ENCODE measurements at places on chromosomes 7 and 10.

DNA sequence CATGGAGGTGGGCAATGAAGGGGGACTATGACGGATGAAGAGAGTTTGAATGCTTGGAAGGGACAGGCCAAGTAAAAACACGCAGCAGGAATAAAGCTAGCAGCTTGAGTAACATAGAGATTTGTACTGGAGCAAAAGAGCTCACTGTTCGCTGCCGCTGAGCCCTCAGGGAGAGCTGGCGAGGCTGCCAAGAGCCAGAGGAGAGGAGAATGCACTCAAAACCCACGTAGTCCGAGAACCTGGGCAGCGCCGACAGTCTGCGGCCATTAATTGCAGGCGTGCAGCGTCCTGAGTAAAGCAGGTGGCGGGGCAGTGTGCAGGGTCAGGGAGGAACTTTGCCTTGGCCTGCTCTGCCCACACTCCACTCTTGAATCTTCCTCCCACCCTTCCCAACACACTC lies 68.2 kb downstream of the SLC37A3 start:
- no peak for DNase-seq

- DNase-seq = no peak
Measured at GRCh38 chr7:4238861-4239260, 443.2 kb upstream of the FOXK1 start.

- no peak for DNase-seq
Measured at GRCh38 chr7:74252893-74253292, 1.3 kb downstream of the RFC2 start.

DNA sequence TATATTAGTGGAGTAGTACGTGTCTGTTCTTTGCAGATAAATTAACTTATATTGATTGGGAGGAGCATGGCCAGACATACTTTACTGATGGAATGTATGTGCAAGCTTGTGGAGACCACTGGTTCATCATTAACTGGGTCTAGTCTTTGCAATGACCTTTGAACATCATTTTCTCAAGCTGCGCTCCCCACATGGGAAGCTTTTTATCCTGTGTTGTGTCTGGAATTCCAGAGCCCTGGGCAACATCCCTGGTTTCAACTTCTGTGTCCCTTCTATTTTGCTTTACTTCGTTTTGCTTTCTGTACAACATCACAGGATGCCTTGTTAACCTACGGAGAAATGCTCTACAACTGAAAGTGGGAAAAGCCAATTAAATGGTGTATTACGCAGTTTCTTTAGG lies 38.3 kb downstream of the MACROH2A2 start:
- no peak for DNase-seq

- DNase-seq = no peak
Measured at GRCh38 chr7:132321387-132321786, 254.9 kb downstream of the PLXNA4 start.

- DNase-seq = no peak
Measured at GRCh38 chr10:132233501-132234085, 46.8 kb downstream of the DPYSL4 start.

- DNase-seq = no peak
Measured at GRCh38 chr10:58830697-58831096, 318.0 kb downstream of the BICC1 start.

- DNase-seq = peak; percentile 0
Measured at GRCh38 chr10:46548498-46549090, 7.9 kb downstream of the GPRIN2 start.

DNA sequence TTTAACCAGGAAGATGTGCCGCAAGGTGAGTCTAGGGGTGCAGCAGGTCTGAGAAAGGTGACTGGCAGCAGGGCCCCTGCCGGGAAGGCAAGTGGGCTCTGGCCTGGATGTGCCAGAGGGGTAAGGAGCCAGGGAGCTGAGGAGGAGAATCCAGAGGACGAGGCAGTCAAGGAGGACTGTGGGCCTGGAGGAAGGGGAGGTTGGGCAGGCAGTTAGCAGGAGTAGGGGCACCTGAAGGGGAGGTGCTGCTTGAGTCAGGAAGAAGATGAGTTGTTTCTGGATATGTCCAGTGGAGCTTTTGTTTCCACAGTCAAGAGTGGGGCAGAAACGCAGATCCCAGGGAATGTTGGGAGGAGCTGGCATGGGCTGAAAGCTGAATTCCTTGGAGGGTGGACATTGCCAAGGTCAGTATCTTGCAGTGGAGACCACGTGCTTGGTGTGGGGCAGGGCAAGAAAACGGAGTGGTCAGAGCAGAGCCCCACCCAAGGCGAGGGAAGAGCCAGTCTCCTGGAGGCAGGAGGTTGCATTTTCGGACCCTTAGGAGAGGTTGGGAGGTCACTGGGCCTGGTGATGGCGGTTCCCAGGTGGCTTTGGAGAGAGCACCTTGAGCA lies 34.0 kb downstream of the MINDY4 start:
- DNase-seq = no peak

GRCh38 chr7:139294951-139295575 lies 46.1 kb upstream of the FMC1 start:
- no peak for DNase-seq

GRCh38 chr7:116780521-116780920 lies 81.9 kb upstream of the CAPZA2 start:
- DNase-seq = no peak

DNA sequence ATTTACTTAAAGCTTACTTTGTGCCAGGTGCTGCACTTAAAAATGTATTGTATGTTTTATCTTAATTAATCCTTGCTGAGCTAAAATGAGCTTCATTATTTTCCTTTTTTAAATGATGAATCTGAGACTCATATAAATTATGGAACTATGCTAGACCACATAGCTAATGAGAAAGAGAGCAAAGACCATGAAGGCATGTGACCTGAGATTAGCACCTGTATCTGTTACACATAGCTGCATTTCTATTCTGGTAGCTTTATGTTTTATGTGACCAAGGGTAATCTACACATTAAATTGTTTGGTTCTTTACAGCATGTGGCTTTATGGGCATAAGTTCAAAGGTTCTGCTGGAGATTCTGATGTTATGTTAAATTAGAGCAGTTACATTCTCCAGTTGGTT lies 839.1 kb upstream of the SORCS1 start:
- DNase-seq = no peak

- no peak for DNase-seq
Measured at GRCh38 chr7:123485187-123485586, 49.2 kb downstream of the IQUB start.

DNA sequence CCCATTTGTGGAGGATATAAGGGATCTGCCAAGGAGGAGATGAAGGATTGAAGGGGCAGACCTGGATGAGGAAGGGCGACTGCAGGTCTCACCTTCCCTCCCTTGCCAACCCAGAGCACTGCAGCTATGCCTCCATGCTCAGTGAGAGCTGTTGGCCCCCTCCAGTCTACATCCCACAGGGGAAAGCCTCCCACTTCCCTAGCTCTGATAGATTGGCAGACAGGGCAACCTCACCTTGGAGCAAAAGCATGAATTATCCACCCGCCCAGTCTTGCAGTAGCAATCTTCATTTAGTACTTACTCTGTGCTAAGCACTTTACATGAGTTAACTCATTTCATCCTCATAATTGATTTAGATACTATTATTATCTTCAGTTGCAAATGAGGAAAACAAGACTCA lies 70.4 kb upstream of the SMNDC1 start:
- no peak for DNase-seq

GRCh38 chr10:42963312-42963711 lies 113.6 kb upstream of the RET start:
- DNase-seq = no peak

DNA sequence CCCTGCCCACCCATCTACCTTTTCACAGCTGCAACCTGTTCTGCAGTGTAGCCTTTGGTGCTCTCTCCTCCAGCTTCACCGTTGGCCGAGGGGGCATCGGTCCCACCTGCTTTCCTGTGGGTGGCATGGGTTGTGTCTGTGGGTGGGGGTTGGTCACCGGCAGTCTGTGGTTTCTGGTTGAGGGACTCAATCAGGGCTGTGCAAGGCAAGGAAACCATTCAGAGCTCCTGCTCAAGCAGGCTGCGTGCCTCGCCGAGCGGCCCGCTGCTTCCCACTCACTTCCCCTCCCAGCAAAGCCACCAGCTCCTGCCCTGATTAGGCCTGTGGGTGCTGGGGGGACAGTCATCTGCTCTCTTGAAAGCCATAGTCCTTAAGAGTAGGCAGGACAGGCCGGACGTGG lies 9.8 kb downstream of the DNAJB12 start:
- no peak for DNase-seq

GRCh38 chr7:37635346-37635745 lies 48.2 kb upstream of the GPR141 start:
- no peak for DNase-seq

GRCh38 chr7:106222545-106222944 lies 62.2 kb downstream of the NAMPT start:
- DNase-seq = no peak

DNA sequence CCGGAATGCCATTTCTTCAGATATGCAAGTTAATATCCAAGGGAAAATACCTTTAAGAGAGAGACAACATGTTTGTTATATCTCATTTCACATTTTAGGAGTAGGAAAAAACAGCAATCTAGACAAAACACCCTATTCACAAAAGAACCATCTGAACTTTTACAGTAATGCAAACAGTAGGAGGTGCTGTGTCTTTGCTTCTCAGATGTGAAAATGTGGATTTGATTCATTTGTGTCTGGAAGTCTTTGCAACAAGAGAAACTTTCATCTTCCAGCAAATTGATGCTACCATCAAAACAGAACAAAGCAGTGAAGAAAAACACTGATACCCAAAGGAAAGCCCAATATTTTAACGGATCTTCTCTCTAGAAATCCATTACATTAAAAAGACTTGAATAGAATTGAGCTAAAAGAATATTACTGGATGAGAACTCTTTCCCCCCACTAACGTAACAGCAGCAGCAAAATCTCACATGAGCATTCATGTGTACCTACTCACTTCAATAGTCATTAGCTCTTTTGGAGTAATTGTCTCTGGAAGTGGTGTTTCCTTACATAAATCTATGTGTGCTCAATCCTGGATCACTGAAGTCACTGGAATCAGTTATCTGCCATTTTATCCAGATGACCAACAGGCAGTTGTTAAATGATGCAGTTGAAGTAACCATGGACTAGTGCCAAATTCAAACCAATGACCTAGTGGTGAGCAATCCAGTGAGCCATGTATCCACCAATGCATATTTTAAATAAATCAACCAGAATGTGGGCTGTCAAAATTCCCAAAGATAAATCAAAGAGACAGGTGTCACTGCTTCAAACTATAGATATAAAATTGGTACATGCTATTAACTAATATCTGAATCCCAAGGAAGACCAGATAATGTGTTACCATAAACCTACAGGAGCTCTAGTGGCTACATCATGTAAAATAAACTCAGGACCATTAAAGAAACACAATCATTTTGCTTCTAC lies 1.8 kb downstream of the SEMA3C start:
- DNase-seq = no peak

DNA sequence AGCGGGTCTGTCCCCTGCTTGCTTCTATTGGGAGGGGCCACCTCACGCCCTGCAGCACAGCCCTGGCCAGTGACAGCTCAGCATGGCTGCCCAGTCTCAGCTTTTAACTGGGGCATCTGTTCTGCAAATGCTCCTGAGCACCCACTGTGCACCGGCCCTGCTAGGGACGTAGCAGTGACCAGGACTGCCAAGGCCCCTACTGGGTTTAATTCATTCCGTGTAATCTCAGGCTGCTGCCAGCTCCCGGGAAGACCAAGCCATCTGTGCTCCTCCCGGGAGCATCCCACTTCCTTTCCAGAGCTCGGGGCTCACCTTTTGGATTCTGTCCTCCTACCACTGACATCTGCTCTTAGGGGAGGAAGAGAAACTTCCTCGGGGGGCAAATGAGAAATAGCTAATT lies 85.2 kb downstream of the ADARB2 start:
- no peak for DNase-seq

DNA sequence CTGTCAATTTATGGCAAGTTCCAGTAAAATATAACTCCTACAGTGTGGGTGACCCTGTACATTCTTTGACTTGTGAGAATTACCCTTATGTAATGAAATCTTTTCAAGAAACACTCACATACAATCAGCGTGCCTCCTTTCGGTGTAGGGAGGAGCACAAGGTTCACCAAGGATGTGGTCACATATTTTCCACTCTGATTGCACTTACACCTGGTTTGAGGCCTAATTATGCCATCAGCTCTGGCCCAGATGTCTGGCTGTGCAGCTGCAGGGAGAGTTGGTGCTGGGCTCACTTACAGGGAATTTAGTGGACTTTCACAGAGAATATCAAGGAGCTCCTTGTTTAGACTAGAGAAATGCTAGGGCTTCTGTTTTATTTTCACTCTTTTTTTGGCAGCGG lies 146.0 kb upstream of the STEAP4 start:
- no peak for DNase-seq

DNA sequence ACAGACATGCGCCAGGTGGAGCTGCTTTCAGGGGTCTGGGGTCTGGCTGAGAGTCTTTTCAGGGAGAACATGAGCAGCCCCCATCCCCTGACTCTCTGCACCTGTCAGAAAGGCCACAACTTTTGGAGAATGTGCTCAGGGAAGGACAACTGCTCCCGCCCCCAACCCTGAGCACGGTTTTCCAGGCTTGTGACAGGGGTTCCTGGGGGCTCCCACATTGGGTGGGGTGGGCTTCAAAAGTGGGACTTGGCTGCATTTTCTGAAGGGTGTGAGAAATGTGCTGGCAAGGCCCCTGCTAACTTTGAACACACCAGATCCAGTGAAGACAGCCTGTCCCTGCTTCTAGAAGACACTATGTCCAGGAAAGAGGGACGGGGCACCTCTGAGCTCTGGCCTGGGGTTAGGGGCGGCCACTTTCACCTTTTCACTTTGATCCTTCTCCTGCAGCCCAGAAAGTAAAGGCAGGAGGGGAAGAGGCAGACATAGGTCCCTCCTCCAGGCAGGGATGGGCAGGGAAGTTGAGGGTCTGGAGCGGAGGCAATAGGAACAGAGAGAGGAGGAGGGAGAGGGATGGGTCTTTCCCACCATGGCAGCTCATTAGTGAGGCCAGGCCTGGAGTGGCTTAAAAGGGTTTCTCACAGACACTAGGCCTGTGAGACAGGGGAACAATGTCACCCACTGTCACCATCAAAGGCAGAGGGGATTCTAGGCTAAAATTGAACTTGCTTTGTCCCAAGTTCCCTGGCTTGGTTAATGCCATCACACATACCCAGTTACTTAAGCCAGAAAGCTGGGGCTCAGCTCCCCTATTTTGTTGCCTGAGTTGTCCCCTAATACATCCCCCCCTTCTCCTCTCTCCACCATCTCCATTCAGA lies 1.5 kb downstream of the KCP start:
- DNase-seq = no peak

DNA sequence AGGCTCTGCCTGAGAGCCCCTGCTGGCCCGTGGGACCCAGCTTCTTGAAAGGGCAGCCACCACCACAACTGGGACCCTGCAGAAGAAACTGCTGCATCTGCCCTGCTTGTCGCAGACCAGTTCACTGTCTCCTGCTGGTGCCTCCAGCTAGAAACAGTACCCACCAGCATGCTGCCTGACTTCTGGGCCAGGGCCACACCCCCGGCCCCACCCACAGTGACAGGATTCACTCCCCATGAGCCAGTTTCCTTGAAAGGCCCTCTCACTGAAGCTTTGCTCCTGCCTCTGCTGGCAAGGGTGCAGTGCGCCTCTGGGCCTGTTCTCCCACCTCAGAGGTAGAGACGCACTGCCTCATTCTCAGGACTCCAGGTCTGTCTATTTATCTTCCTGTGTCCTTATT lies 32.4 kb downstream of the ANXA11 start:
- DNase-seq = no peak

- DNase-seq = no peak
Measured at GRCh38 chr10:24973163-24973562, 20.8 kb upstream of the PRTFDC1 start.

GRCh38 chr7:28955718-28956607 lies 2.2 kb downstream of the TRIL start:
- DNase-seq = peak; percentile 20

- no peak for DNase-seq
Measured at GRCh38 chr10:48633381-48634197, 28.7 kb upstream of the ARHGAP22 start.

All from stimulated activated CD4-positive, alpha-beta T cell treated with anti-CD3 and anti-CD28 coated beads, Interleukin-1b, Interleukin-23, amount 100 ng/mL, for 48 hours (primary cell).